ENCODE measurements at places on chromosomes 11 and 22.

DNA sequence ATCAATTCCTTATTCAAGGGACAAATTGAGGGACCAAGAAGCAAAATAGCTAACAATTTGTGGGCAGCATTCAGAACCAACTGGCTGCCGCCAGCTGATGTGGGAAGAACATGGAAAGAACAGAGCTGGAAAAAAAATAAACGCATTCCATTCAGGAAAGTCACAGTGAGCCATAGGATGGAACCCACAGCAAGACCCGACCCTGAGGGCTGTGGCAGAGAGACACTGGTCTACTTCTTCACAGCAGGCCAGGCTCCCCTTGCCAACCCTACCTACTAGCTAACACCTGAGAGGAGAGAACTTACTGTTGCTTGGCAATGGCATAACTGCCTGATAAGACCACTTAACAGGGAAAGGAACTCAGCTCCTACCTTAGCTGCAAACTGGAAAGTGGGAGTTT is 123.5 kb upstream of the APOA1 start:
- DNase-seq, result no peak

DNA sequence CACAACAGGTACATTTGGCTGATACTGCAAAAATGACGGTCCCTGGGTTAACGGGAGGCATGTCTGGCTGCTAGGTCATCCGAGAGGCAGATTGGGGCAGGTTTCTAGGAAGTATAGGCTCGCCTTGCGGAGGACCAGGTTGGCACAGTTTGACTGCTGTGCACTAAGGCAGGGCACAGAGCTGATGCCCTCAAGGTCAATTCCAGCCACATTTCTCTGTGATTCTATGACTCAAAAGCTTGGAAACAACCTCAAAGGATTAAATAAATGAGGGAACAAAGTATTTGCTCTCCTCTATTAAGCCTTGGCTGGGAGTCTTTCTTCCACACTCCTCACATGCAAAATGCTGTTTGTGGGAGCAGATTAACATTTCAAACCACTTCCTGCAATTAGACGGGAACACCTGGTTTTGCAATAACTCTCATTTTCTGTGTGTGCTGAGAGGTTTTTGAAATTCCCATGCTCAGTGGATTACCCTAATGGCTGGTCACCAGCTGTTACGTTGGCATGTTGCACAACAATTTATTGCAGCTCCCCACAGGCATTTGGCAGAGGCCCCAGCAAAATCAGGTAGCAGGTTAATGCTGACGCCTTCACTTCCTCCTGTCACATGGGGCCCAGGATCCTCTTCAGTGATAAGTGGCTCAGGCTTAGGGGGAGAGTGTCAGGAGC is 61.0 kb upstream of the PLET1 start:
- peak; percentile 33 for DNase-seq

GRCh38 chr11:64865286-64866172 is 12.9 kb downstream of the EHD1 start:
- no peak for DNase-seq

DNA sequence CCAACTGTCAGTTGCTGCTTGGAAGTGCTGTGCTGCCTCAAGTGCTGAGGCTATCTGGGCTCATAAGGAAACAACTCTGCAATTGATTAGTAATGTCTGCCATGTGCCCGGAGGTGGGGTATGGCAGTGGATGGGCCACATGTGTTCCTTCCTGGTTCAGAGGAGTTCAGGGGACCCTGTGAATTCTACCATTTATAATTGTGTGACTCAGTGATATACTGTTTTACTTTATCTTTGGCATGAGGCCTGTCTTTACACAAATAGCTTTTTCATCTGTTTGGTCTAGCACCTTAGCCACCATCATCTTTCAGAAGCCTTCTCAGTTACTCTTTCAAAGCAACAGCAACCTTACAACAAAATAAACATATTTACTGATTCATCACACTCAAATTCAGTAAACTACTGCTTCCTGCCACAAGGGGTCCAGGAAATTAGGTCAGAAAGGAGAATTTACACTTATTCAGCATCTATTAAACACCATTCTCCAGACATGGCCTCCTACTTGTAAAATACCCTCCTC is 20.9 kb downstream of the DKK3 start:
- no peak for DNase-seq

GRCh38 chr22:50691521-50691920 is 18.9 kb downstream of the SHANK3 start:
- no peak for DNase-seq

DNA sequence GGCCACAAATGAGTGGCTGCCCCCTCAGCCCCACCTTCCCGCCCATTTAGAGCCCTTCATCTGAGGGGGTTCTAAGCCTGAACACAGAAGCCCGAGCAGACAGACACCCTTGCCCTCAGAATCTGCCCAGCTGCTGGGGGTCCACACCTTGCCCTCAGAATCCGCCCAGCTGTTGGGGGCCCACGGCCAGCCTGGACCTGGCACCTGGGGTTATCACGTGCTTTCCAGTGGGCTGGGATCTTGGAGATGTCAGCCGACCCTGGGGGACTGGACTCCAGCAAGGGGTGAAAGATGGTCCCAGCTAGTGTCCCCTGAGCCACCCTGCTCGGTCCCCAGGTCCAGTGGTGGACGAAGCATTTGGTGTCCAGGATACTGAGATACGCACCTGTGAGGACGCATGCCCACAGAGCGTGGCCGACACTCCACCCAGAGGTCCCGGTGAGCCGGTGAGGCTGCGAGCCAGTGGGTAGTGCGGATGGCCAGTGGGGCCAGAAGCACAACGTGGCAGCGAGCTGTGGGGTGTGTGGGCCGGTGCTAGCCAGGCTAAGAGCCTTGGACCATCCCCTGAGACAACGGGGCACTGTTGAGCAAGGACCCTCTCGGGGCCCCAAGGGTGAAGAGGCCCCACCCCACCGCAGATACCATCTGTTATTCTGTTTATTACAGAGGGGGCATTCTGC is 3.1 kb upstream of the CTSD start:
- DNase-seq, result no peak

- DNase-seq, result no peak
Measured at GRCh38 chr11:72750556-72751115, 1.6 kb downstream of the ARAP1 start.

- DNase-seq, result no peak
Measured at GRCh38 chr11:28366549-28367346, 258.6 kb downstream of the METTL15 start.

DNA sequence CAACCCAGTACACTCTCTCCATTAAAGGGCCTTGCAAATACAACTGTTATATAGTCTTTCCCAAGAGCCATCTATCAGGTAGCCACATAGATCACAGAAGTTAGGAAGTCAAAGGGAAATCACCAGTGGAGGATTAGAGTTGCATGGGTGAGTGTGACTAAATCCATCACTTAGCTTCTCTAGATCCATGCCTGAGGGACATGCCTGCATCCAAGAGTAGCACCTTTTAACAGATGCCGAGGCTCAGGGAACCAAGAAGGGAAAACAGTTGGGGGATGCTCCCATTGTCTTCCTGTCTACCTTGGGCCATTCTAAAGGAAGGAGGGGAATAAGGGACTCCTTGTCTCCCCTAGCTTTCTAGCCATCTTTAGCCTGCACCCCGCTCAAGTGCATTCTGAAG is 77.9 kb downstream of the XRRA1 start:
- no peak for DNase-seq

- DNase-seq, result no peak
Measured at GRCh38 chr11:114099392-114100178, 40.1 kb downstream of the ZBTB16 start.

DNA sequence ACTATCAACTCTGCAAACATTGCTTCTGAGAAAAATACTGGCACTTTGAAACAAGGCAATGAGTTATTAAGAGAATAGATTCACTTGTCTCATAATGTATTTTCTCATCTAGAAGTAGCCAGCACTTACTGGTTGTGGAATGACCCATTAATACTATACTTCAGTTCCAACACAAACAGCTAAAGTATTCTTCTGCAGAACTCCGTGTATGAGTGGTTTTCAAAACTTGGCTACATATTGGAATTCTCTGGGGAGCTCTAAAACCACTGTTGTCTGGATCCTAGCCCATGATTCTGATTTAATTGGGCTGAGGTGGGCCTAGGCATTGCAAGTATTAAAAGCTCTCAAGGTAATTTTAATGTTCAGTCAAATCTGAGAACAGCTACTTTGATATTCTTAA is 1416.4 kb upstream of the RAG2 start:
- no peak for DNase-seq

DNA sequence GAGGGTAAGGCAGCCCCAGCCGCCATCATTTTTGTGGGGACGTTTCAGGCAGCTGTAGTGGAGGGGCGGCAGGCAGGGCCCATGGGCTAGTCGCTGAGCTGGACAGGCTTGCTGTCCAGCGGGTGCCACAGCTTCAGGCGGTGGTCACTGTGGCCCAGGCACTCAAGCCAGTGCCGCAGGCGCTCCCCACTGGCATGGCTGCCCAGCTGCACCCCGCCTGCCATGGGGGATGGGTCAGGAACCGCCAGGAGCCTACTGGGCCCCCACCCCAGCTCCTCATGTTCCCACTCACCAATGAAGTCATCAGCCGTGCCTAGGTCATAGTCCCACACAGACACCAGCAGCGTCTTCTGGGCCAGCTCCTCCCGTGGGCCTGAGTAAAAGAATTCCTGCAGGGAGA is 6.0 kb downstream of the NDUFV1 start:
- DNase-seq, result no peak

- DNase-seq, result no peak
Measured at GRCh38 chr22:49999063-49999945, 13.3 kb downstream of the IL17REL start.

GRCh38 chr11:112596324-112596723 is 335.7 kb upstream of the PLET1 start:
- peak; percentile 17 for DNase-seq

- no peak for DNase-seq
Measured at GRCh38 chr11:101453682-101454081, 130.1 kb downstream of the TRPC6 start.

DNA sequence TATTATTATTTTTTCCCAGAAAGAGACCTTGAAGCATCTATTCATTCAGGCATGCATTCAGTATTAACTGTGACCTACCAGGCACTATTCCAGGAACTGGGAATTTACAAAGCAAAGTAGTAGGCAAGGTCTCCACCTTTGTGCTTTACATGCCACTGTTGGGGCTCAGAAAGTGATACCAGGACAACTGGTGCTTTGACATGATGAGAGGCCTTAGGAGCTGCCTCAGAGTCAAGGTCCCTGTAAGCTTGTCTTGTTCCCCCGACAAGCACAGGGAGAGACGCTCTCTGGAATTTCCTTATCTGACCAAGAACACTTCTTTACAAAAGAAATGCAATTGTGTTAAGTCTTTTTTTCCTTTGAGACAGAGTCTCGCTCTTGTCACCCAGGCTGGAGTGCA is 2.3 kb upstream of the HMOX1 start:
- DNase-seq, result no peak

DNA sequence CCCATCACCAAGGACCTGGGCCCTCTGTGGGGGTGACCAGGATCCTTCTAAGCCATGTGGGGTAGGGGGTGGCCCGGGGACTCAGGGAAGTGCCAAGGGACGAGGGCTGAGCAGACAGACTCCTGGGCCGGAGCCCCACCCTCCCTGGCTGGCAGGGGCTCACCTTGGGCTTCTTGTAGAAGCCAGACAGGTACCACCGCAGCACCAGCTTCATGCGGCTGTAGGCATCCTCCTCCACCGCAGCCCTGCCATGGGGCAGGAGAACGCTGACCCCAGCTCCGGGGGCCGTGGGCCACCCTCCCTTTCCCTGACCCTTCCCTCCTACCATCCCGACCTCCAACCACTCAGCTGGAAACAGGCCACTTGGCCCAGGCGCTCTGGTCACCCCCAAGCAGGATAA is 45.9 kb upstream of the CARS1 start:
- DNase-seq, result no peak

- no peak for DNase-seq
Measured at GRCh38 chr22:39266398-39267030, 21.7 kb upstream of the PDGFB start.

GRCh38 chr22:21866833-21867527 is 465 bp downstream of the MAPK1 start:
- DNase-seq, result no peak

DNA sequence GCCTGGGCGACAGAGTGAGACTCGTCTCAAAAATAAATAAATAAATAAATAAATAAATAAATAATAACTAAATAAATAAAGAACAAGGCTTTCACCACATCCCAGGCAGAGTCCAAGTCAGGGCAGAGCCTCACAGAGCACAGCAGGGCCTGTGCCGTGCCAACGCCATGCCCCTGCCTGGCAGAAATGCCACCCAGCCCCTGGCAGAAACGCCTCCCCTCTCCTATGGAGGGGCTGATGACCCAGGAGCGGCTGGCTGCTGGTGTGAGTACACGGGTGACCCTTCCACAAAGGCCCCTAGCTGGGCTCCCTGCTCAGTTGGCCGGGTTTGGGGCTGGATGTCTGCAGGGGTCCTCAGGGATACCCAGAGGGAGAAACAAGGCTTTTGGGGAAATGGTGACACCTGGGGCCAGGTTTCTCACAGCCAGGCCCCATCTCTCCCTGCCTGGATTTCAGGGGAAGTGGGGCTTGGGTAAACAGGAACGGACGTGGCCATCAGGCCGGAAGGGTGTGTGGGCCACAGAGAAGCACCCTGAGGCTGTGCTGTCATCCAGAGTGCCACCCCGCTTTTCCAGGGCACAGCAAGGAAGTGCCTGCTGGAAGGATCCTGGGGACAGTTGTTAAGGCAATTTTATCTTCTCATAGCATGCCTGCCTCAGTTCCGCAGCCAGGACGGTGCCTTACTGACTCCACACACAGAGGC is 5.1 kb downstream of the BID start:
- DNase-seq, result no peak

DNA sequence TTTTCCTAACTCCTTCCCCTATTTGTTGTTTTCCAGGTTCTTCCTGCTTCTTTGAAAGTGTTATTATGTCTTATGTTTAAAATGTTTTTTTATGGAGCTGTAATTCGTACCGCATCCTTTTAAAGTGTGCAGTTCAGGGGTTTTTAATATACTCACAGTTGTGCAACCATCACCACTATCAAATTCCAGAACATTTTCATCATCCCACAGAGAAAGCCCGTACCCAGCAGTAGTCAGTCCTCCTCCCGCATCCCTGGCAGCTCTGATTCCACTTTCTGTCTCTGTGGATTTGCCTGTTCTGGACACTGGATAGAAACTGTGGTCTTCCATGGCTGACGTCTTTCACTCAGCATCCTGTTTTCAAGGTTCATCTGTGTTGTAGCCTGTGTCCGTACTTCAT is 73.7 kb downstream of the JAM3 start:
- no peak for DNase-seq

GRCh38 chr11:3003396-3004231 is 11.5 kb upstream of the NAP1L4 start:
- DNase-seq, result no peak

GRCh38 chr11:72743321-72744221 is 8.6 kb downstream of the ARAP1 start:
- DNase-seq, result no peak

- DNase-seq, result no peak
Measured at GRCh38 chr11:126992804-126993111, 7.8 kb downstream of the KIRREL3 start.

- DNase-seq, result no peak
Measured at GRCh38 chr11:111452146-111452545, 60.0 kb downstream of the BTG4 start.
